ENCODE measurements at places on chromosomes 16 and 17.

- no peak for DNase-seq
Observed at GRCh38 chr17:1558401-1558800, 4.2 kb downstream of the PITPNA start.

DNA sequence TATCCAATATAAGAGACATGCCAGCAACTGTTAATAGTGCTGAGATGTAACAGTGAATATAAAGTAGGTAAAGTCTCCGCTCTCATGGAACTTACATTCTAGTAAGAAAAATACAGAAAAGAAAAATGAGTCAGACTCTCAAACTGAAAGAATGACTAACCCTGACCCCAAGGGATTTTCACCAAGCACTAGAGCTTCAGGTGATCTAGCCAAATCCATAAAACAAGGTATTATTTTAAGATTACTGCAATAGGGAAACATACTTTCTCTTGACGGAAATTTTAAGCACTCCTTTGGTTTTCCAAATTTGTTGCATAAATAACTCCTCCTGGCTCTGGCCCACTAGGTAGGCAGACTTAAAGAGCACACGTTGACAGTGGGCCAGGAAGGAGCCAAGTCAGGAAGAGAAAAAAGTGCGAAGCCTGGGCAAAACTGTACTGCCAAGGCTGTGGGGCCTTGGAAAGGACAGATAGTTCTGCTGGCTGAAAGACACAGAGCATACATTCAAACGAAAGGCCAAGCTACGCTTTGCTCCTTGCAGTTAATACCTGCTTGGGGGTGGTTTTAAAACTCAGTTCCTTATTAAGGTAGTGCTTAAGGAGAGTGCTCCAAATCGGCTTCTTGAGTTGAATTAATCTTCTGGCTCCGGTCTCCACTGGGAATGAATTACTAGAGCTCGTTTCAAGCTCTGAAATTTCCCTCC is 1.4 kb downstream of the GOT2 start:
- no peak for DNase-seq

GRCh38 chr17:55708175-55708974 is 14.3 kb downstream of the TMEM100 start:
- no peak for DNase-seq

- DNase-seq: no peak
Observed at GRCh38 chr16:48965386-48965785, 316.3 kb downstream of the CBLN1 start.

GRCh38 chr17:76940738-76941350 is 72.6 kb downstream of the MGAT5B start:
- DNase-seq: no peak

- no peak for DNase-seq
Observed at GRCh38 chr17:8066841-8067775, 20.4 kb downstream of the ALOX12B start.

DNA sequence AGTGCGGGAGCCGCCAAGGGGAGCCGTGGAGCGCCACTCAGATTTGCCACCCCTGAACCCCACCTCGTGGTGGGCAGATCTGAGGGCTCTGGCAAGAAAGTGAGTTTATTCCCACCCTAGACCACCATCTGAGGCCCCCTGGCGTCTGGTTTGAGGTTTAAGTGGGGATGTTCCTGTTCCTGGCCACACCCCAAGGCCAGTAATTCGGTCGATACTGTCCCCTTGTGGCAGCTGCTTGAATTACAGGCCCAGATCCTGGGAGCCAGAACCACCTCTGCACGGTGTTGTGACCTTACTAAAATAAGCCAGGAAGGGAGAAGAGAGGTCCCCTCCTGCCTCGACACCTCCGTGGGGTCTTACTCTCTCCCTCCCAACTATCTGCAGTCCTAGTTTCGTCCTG is 3.3 kb upstream of the LAT start:
- DNase-seq: no peak

DNA sequence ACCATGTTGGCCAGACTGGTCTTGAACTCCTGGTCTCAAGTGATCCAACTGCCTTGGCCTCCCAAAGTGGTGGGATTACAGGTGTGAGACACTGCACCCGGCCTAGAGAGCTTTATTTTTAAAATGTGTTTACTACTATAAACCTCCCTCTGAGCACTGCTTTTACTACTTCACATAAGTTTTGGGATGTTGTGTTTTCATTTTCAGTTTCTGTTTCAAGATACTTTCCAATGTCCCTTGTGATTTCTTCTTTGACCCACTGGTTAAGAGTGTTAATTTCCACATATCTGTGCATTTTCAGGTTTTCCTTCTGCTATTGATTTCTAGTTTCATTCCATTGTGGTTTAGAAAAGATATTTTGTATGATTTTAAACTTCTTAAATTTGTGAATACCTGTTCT is 74.4 kb downstream of the NETO2 start:
- DNase-seq: no peak

DNA sequence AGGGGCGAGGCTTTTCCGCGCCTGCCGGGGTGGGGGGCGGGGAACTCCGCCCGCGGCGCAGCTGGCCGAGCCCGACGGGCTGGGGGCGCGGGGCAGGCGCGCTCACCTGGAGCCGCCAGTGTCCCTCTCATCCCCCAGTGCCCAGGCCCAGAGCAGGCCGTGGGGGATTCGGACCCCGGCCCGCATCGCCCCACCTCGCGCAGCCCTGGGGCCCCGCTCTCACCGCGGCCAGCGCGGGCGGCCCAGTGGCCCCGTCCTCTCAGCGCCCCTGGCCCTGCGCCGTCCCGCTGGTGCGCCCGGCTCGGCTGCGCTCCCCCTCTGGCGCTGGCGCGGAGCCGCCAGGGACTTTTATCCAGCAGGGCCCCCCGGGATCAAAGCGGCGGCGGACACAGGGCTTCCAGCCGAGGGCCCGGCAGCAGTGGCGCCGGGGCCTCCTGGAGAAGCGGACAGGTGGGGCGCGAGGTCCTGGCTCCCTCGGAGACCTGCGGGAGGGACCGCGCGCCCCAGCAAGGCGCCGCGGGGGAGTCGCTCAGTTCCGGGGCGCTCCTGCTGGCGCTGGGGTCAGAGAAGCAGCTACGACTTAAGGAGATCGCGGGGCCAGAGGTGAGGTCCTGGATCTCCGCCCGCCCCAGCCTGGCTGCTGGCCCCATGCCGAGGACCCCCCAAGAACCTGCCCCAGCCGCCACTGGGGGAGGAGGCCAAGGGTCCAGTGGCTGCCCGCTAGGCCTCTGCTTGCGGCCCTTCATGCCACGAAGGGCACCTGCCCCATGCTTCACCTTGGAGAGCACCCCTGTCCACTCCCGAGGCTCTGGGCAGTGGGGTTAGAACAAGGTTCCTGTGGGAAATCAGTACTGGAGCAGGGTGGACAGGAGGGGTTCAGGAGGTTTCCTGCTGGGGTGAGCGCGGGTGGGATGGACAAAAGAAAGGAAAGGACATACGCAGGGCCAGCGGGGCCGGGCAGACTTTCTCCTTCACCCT is 823 bp upstream of the NOTUM start:
- no peak for DNase-seq

DNA sequence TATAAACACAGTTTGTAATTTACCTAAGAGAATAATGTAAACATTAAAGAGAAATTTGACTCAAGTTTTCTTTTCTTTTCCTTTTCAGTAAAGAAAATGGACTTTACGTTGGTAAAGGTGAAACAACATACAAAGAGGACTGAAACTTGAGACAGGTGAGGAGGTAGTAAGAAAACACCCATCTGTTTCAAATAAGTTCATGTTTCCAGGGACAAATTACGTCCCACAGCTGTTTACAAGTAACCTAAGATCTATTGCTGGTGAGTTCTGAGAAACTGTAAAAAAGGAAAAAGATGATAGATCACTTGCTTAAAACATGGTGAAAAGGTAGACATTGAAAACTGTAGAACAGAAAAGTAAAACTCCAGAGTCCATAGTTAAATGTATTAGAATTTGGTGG is 4.8 kb upstream of the ABCA5 start:
- DNase-seq: no peak

DNA sequence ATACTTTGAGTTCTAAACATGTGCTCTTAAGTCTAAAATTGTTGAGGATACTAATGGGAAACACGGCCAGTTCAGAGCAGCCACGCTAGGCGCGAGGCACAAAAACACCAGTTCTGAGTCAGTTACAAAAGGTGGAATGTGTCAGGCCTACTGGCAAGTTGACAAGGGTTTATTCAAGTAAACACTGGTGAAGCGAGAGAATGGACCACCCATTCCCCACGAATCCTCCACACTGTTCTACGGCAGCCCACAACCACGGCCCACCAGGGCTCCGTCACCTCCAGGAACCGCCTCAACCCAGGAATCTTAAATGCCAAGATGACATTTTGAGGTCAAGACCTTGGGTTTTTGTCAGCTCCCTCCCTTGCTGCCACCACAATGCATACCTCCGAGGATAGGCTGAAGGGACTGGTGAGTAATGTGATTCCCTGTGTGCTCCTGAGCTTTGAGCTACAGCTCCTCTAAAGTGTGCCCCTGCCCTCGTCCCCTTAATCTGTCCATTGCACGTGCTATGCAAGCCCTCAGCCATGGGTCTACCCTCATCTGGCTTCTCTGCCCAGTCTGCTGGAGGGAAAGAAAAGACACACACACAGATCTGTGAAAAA is 28.5 kb upstream of the TRAP1 start:
- no peak for DNase-seq

DNA sequence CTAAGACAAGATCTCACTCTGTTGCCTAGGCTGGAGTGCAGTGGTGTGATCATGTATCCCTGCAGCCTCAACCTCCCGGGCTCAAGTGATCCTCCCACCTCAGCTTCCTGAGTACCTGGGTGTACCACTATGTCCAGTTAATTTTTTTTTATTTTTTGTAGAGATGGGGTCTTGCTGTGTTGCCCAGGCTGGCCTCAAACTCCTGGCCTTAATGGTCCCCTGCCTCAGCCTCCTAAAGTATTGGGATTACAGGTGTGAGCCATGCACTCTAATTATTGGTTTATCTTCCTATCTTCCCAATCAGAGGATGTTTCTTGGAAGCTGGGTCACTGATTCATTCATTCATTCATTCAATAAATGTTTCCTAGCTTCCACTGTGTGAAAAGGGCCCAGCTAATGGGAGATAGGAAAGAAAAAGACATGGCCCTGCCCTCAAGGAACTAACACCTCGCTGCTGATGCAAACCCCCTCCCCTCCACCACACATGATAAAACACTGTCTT is 8.5 kb downstream of the ASPHD1 start:
- DNase-seq: no peak

GRCh38 chr16:13770436-13770835 is 149.5 kb upstream of the ERCC4 start:
- no peak for DNase-seq

DNA sequence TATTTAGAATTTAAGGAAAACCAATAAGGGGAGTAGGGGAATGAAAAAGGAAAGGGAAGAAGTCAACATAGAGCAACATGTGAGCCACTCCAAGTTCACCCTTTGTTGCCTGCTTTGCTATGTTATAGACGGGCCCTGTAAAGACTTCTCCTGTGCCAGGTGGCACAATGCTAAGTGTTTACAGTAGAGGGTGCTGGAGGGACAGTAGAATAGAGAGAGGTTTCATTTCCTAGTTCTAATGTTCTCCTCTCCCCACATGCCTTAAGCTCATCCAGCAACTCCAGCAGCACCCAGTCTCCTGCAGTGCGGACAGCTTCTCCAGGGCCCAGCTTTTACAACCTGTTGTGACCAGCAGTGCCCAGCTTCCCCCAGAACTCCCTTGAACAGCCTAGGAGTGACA is 468.0 kb downstream of the HS3ST3B1 start:
- no peak for DNase-seq

GRCh38 chr16:82864332-82865040 is 237.7 kb downstream of the CDH13 start:
- DNase-seq: no peak

DNA sequence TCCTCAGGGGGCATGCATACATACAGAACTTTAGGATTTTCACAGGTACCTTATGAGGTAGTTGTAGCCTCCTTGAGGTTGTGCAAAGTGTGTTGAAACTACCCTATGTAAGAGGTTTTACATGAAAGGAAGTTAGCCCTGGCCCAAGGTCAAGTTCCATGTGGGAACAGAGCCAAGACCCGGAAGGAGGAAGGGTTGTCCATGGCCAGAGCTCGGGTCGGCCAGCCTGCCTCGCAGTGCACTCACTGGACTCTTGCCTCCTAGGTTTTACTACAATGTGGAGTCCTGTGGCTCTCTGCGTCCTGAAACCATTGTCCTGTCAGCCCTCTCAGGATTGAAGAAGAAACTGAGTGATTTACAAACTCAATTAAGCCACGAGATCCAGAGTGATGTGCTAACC is 8.2 kb downstream of the POLR2C start:
- no peak for DNase-seq

GRCh38 chr17:75818326-75818885 is 25.8 kb downstream of the UNC13D start:
- DNase-seq: no peak

GRCh38 chr17:81479175-81480071 is 33.2 kb downstream of the ACTG1 start:
- no peak for DNase-seq

DNA sequence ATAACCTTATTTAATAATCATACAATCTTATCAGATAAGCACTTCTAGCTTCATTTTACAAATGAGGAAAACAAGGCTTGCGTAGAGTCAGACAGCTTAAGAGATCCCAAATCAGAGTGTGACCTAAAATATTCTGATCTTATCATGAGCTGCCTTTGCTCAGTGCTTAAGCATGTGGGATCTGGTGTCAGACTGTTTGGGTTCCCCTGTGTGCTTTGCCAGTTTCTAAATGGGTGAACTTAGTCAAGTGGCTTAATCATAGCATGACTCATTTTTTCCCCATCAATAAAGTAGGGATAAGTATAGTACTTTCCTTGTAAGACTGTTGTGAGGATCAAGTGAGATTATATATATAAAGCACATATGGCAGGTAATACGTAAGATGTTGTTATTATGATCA is 612.6 kb upstream of the C16orf82 start:
- DNase-seq: no peak

DNA sequence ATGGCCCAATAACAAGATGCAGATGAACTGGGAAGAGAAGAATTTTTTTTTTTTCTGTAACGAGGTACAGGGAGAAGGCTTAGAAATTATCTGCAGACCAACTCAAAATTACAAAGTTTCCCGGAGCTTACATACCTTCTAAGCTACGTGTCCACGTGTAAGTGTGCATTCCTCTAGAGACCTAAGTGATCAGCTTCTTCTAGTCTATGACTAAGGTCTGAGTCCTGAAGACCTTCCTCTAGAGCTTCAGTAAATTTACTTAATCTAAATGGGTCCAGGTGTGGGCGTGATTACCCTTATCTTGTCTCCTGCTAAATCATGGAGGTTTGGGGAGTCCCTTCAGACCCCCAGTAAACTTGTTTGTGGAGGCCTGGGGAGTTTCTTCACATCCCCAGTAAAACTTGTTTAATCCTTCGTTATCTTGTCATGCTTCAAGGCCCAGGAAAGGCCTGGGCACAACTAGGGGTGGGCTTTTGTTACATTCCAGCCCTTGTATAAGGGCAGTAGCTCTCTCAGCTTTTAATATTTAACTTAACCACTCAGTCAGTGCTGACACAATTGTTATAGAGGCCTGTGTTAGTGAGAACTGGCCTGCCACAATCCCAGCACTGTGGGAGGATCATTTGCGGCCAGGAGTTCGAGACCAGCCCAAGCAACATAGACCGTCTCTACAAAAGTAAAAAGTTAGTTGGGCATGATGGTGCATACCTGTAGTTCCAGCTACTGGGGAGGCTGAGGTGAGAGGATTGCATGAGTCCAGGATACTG is 342.3 kb downstream of the SNX29 start:
- no peak for DNase-seq
